ENCODE measurements at places on chromosomes 6 and 20.

DNA sequence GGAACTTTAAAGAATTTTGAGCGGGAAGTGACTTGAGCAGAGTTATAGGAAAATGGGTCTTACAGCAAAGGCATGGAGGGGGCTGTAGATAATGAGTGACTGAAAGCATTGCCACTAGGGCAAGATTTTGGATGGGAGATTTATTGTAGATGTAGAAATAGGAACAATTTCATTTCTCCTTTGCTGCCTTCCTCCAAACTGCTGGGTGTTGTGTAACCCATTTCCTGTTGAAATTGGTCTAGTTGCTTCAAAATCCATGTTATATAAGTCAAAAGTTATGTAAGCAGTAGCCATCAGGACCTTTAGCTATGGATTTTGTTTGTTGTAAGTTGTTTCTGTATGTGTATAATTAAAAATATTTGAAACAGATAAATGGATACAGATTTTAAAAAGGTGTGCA lies 11.1 kb downstream of the YWHAB start:
- DNase-seq: peak; percentile 37

- no peak for DNase-seq
These were observed 45.7 kb upstream of the TGM2 start for GRCh38 chr20:38210741-38211140.

- no peak for DNase-seq
These were observed 54.8 kb downstream of the CEP43 start for GRCh38 chr6:167053895-167054530.

DNA sequence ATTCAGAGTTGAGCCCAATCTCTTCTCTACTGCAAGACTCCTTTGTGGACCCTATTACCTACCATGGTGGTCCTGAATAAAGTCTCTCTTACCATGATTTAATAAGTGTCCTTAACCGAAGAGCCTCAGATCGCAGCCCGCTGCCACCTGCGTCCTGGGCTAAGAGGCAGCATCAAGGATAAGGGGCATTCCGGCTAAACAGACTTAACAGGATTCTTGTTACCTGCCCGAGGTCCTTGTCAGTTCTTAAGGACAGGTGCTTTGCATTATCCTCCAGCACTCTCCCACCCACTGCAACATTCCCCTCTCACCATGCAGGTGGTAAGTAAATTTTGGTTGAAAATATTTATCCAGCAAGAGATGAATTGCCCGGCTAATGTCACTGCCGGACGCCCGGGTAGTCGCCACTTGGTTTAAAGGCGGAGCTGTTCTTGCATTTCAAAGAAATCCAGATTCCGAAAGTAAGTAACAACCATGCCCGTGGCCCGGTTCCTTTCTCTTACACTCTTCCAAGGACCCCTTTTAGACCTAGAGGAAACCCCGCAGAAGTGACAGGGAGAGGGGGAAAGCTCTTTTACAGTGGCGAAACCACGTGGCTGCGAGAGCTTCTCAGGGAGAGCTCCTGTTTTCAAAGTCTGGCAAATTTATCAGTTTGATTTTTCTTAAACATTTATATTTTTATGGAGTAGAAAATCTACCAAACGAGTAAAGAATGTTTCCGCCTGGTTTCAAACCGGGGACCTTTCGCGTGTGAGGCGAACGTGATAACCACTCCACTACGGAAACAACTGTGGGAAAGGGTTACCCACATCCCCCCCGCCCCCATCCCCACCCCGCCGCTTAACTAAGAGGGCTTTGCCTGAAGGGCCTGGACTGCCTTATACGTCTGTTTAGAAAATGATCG lies 41.9 kb upstream of the PRSS16 start:
- DNase-seq: peak; percentile 92

DNA sequence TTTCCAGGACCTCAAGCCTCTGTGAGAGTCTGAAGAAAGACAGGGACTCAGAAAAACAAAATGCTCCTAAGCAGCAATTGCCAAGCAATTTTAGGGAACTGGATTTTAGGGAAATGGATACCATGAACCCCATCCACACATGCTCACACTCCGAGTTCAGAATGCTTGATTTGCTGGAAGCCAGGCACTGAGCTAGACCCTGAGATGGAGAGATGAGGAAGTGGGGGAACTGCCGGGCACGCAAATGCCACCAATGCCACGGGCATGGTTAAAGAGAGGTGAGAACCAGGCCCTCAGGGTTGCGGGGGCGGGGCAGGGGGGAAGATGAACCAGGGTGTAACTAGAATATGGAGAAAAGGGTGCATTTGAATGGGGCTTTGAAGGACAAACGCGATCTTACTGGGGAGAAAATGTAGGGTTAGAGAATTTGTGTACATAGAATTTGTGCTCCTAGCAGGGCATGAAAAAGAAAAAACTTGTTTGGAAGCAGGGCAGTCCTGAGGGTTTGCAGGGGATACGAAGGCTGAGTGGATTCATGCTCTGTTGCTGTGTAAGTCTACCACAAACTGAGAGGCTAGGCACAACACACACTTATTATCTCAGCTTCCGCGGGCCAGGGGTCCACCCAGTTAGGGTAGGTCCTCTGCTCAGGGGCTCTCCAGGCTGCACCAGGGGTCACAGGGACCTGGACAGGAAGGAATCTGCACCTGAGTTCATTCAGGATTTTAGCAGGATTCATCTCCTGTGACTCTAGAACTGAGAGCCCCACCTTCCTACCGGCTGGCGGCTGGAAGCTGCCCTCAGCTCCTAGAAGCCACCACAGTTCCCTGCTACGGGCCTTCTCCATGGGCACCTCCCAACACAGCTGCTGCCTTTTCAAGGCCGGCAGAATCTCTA lies 108.0 kb downstream of the SNX5 start:
- DNase-seq: no peak

- no peak for DNase-seq
These were observed 236.9 kb upstream of the PMEPA1 start for GRCh38 chr20:57946559-57947315.

DNA sequence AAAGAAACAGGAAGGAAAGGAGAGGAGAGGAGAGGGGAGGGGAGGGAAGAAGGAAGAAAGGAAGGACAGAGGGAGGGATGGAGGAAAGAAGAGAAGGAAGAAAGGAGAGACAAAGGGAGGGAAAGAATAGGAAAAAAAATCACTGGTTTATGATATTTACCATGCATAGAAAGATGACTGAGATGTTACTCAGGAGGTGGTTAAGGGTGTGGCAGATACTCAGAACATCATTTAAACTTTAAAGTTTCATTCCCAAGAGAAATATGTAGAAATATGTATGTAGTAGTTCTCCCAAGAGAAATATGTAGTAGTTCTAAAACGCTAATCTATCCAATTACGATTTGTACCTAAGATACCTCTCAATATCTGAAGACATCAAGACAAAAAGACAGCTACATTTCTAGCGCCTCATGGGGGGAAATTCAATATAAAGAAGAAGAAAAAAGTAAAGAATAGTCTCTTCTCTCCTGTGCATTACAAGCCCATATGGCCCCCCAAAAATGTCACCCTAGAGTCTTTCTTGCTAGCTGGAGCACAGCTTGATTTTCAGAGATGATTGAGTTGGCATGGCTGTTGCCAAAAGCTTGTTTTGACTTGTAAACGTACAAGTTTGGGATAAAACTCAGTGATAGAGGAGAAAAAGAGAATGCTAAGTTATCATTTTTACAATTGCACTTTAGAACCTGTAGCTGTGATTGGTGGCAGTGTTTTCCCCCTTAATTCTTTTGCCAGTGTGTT lies 539.2 kb downstream of the CDH26 start:
- DNase-seq: no peak

- DNase-seq: no peak
These were observed 76.1 kb downstream of the TBX18 start for GRCh38 chr6:84688141-84688873.

GRCh38 chr20:20012541-20012940 lies 4.6 kb upstream of the NAA20 start:
- DNase-seq: no peak

DNA sequence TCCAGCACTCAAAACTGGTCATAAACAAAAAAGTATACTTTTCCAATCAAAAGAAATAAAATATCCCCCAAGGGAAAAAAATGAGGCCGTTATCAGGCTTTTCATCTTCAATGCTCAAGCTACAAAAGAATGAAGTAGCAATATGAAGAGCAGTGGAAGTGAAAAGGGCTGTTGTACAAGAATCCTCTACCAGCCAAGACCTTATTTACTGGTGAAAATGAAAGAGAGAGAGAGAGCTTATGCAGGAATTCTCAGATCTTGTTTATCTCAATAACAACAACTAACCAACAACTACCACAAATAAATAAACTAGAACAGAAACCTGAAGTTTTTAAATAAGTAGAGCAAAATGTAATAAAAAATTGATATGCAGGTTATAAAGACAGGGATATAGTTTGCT lies 400.6 kb downstream of the HDGFL1 start:
- DNase-seq: no peak

- no peak for DNase-seq
These were observed 479.4 kb upstream of the SYNCRIP start for GRCh38 chr6:86122086-86122485.

DNA sequence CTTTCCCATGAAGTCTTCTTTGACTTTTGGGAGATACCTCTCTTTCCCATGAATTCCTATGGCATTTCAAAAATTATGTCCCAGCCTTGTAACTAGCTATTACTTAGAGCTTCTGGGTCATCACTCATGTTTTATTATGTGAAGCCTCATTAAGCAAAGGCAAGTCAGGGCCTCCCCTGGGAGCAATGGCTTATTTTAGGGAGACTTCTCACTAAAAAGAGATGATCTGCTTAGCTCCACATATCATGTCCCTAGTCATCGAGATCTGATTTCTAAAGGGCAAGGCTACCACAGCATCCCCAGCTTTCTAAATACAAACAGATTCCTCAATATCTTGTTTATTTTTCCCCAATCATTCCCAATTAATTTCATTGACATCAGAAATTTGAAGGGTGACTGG lies 154.0 kb upstream of the MANEA start:
- no peak for DNase-seq

GRCh38 chr6:154432533-154433476 lies 76.2 kb upstream of the IPCEF1 start:
- DNase-seq: peak; percentile 72

- DNase-seq: no peak
These were observed 50.0 kb downstream of the PREX1 start for GRCh38 chr20:48777821-48778220.

DNA sequence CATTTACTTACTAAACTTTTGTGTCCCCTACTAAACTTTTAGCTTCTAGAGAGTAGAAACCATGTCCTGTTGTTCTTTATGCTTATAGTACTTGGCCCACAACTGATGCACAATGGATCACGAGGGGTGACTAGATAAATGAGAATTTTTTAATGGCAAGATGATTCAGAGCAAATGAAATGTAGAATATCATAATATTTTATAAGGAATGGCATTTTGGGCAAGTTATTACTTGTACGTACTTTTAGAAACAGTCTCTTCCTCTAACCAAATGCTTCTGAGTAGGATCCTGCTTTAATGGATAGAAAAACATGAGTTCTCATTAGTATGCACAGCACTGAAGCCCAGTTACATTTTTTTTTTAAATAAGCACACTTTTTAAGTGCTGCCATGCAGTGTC lies 336.3 kb downstream of the NRN1 start:
- no peak for DNase-seq

DNA sequence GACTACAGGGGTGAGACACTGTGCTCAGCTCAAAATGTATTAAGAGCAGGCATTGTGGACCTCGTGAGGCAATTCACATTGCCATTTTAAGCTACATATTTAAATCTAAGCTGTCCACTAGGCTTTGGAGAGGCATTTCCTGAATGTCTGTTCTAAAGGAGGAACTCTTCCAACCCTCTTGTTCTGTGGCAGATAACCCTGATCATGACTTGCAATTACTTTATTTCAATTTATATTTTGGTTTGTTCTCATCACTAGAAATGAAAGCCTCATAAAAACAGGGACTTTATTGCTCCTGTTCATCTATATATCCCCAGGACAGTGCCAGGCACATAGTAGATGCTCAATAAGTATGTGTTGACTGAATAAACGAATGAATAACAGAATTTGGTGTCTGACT lies 84.0 kb upstream of the SALL4 start:
- no peak for DNase-seq

DNA sequence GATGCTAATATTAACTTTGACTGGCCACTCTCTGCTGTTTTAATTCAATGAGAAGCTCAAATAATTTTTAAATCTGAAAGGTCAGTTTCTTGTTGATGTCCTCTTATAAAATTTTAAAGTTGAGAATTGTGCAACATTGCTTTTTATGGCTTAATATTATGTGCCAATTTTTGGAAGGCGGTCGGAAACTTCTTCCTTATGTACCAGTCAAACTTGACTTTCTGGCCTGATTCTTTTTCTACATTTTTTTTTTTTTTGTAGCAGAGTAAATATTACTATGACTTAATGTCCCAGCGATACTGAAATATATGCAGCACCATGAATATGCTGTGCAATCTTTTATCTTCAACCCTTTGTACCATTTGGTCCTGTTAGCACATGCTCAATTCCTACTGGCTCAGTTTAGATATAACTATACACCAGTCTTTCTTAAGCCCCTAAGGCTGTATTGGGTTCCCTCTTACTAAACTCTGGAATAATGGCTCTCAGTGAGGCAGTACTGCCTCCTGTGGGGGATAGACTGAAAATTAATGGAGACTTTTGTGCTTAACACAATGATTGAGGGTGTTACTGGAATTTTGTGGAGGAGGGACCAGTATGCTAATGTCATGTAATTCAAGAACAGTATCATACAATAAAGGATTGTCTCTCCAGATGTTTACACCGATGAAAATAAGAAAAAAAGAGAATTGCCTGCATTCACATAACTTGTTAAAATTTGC lies 156.4 kb upstream of the SYNCRIP start:
- no peak for DNase-seq

GRCh38 chr6:119349361-119350201 lies at the start of gene MAN1A1:
Gene MAN1A1 (minus strand): TSS chr6:119349761. CDS start chr6:119349065, 696 bp downstream.
- peak; percentile 89 for DNase-seq

- DNase-seq: no peak
These were observed 75.7 kb downstream of the BMP7 start for GRCh38 chr20:57190536-57191264.

GRCh38 chr20:16714242-16714641 lies 15.6 kb upstream of the SNRPB2 start:
- DNase-seq: no peak

GRCh38 chr6:151327101-151327500 lies 64.3 kb downstream of the ZBTB2 start:
- no peak for DNase-seq
